Naive thymus-derived CD4-positive, alpha-beta T cell (primary cell): ENCODE measurements at places on chromosomes 16 and 17.

DNA sequence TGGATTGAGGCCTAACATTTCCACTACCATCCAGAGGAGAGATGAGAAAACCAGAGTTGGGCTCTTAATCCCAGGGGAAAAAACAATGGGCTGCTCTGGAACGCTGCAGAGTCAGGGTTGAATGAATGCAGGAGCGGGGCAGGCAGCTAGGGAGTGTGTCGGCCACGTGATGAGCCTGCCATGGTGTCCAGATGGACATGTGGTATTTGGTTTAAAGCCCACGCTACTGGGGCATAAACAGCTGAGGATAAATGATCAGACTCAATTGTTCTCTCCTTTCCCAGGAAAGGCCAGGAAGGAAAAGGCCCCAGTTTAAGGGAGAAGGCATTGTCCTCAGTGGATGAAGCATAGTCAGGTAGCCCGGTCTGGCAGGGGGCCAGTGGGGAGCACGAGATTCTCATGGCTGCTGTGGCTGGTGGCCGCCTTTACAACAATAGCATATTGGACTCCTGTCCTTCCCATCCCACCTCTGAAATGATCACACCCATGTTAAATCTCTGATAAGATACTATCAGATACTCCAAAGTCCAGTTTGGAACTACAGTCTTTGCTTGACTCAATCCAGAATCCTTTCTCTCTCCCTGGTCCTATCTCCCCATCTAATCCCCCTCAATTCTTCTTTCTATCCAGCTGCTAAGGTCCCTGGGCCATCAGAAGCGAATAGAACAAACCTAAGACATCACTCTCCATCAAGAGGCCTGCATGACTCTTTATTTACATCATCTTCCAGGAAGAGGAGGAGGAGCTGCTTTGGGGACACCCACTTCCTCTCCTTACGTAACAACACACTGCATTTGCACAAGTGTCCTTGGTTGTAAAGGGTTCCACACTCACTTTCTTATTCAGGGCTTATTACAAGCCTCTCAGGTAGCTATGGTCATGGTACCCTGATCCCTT, 20.4 kb downstream of the CA4 start:
- peak; percentile 37 for DNase-seq

DNA sequence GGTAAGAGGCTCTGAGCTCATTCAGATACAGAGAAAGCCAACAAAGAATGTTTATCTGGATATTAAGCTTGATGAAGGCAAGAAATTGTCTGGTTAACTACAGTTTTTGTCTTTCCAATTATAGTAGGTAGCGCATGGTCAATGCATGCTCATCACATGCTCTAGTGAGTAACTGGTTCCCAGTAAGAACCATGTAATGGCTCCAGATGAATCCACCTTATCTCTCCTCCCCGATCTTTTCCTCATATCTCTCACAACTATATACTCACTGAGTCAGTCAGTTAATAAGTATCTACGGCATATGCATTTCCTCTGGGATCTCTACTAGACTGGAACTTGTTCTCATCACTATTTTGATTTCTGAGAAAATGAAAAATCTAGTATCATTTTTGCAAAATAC, 340.7 kb upstream of the DYNLRB2 start:
- DNase-seq = no peak

- no peak for DNase-seq
These were observed 74.7 kb upstream of the GNAO1 start for GRCh38 chr16:56116577-56116964.

GRCh38 chr16:85730186-85730465, 20.8 kb downstream of the C16orf74 start:
- DNase-seq = no peak

DNA sequence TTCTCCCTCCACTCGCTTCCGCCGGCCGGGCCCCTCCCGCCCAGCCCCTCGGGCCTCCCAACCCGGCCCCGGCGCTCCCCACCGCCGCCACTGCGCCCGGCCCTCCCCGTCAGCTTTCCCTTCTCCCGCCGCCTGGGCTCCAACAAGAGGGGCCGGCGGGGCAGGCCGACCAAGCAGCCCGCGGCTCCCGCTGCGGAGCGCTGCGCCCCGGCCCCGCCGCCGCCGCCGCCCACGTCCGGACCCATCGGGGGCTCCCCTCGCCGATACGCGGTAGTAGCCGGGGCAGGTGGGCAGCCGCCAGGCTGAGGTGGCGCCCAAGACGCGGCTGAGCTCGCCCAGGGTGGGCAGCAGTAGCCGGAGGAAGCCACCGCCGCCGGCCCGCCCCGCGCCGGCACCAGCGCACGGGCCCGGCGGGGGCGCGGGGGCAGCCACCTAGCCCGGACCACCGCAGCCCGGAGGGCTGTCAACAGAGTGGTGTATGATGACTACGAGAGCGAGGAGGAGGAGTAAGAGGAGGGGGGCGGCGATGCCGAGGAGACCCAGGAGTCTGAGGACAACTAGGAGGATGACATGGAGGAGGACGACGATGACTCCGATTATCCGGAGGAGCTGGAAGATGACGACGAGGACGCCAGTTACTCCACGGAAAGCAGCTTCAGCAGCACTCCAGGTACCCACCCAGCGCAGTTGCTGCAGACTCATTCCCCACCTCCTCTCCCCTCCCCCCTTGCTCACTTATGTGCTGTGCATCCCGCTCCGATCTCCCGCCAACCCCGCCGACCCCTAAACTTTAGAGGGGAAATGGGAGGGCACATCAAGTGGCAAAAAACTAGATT, 498 bp downstream of the LRRC37B start:
- peak; percentile 18 for DNase-seq
